T1000 (cell line): ENCODE measurements at places on chromosomes 7 and 10.

DNA sequence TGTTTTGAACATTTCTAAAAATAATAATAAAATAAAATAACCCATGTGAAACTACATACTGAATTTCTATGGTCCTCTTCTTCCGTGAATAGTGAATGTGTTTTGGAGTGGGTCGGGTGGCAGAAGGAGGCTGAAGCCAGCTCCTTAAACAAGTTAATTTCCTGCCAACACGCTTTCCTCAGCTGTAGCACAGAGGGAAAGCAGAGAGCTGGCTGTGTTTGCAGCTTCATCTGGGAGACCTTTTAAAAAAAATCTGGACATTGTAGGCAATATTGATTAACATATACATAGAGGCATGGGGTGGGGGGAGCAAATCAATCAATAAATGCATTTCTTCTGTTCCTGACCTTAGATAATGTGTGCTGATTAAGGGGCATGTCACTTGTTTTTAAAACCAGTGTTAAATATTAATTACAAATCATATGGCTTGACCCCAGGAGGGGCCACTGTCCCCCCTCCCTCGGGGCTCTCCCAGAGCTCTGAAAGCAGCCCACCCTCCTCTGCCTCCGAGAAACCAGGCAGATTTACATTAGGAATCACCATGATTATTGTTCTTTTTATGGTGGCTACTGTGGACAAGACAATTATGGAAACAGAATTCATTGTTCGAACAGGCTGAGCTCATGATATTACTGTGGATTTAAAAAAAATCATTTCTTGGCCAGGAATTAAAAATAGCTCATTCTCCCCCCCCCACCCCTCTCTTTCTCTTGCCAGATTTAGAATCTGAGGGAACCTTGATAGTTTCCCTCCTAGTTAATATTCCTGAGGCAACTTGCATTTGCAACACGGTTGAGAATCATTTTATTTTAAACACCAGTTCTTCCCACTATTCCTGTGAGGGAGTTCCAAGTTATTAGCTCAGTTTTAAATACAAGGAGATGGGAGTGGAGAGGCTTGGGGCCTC, 100.5 kb upstream of the CARD11 start:
- no peak for DNase-seq

DNA sequence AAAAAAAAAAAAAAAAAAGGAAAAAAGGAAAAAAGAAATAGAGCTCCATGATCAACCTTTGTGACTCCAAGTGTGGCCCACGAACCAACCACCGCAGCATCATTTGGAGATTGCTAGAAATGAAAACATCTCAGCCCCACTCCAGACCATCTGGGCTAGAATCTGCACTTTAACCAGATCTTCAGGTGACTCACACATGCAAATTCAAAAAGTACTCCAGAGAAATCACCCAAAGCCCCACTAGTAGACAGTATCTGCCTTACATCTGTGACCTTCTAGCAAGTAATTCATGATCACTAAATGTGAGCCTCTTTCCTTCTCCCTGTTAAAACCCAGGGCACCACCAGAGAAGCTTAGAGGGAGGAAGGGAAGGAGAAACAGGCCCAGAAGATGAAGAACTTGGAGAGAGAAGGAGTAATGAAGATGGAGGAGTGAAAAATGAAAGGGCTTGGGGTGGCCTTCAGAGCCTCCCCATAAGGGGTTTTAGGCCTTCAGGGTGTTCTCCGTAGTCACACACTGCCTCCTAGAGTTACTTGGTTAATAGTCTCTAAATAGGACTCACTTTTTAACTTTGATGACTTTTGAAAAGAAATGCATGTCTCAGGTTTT, 94.0 kb downstream of the SLC37A3 start:
- no peak for DNase-seq

DNA sequence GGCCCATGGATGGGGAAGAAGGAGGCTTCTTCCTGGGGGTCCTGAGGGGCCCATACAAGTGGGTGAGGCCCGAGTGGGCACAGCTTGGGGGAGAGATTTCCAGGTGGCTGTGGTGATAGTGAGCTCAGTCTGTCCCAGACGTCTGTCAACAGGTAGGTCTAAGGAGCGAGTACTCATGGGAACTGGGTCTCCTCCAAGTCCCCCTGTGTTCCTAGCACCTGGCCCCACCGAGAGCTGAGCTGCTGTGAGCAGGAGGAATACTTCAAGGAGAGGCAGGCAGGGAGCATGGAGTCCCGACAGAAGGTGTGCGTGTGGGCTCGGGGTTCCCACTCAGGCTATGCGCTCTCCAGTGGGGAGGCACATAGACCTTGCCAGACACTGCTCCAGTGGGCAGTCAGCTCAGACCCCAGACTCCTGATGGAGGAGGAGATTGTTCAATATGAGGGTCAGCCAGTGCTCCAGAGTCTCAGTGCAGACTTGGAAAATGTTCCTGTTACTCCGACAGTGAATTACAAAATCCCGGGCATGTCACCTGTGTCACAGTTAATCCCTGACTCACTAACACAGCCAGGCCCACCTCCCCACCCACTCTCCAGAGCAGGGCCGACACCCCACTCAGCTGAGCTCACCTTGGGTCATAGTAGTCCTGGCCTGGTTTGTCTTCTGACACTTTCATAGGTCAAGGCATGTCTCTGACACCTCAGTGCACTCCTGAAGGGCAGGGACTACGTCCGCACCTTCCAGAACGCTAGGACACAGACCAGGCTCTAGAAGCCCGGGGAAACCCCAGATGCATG, 28.2 kb upstream of the C10orf53 start:
- no peak for DNase-seq

GRCh38 chr10:67385566-67385965, 310.4 kb downstream of the CTNNA3 start:
- DNase-seq: no peak

- no peak for DNase-seq
Measured at GRCh38 chr10:124671486-124672075, 72.6 kb downstream of the FAM53B start.

GRCh38 chr7:133887459-133887858, 239.7 kb upstream of the LRGUK start:
- DNase-seq: no peak

- DNase-seq: no peak
Measured at GRCh38 chr7:120064565-120064964, 208.4 kb upstream of the KCND2 start.

- no peak for DNase-seq
Measured at GRCh38 chr10:1142596-1142995, 86.4 kb downstream of the WDR37 start.

DNA sequence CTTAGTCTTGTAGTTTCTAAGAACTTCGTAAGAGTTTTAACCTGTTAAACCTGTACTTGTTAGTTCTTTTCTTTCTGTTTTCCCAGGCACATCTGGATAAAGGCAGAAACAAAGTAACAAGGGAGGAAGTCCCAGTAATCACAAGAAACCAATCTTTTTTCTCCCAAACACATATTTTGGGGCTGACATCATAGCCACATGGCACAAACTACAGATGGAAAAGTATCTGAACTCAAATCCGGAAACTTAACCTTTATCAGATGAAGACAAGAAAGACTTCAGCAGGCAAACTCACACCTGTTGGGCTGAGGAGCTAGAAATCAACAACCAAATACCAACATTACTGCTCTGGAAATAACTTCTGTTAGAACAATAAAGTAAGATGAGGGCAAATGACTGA, 67.1 kb downstream of the CUBN start:
- no peak for DNase-seq

GRCh38 chr10:70528741-70529362, 50.3 kb downstream of the PALD1 start:
- no peak for DNase-seq

GRCh38 chr7:157584420-157584819, 247.6 kb downstream of the DNAJB6 start:
- no peak for DNase-seq

DNA sequence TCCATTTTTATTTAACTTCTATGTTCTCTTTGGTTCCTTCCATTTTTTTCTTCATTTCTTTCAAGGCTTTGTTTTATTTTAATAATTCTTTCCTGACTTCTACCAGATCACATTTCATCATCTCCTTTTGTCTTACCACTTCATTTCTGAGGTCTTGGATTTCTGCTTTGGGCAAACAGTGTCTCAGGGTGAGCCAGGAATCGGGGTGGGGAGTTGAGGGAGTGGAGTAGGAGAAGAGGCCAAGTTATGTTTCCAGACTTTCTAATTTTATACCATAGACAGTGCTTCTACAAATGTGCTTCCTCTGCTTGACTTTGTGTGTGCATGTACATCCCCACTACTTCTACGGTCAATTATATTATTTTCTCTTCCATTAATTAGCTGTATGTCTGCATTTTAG, 112.1 kb downstream of the PRKG1 start:
- DNase-seq: no peak

GRCh38 chr7:39199951-39200350, 222.2 kb downstream of the POU6F2 start:
- no peak for DNase-seq

- no peak for DNase-seq
Measured at GRCh38 chr10:31458974-31459373, 140.0 kb downstream of the ZEB1 start.

DNA sequence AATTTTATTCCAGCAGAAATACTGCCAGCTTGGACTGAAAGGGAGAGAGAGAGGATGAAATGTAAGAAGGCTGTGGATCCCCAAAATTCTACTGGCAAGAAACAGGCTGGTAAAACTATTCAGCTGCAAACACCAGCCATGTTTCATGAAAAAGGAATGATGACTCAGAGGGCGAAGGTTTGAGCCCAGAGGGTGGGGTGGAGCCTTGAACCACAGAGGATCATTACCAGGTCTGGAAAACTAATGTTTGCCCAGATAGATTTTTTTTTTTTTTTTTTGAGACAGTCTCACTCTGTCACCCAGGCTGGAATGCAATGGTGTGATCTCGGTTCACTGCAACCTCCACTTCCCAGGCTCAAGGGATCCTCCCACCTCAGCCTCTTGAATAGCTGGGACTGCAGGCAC, 41.7 kb upstream of the NRF1 start:
- peak; percentile 51 for DNase-seq

DNA sequence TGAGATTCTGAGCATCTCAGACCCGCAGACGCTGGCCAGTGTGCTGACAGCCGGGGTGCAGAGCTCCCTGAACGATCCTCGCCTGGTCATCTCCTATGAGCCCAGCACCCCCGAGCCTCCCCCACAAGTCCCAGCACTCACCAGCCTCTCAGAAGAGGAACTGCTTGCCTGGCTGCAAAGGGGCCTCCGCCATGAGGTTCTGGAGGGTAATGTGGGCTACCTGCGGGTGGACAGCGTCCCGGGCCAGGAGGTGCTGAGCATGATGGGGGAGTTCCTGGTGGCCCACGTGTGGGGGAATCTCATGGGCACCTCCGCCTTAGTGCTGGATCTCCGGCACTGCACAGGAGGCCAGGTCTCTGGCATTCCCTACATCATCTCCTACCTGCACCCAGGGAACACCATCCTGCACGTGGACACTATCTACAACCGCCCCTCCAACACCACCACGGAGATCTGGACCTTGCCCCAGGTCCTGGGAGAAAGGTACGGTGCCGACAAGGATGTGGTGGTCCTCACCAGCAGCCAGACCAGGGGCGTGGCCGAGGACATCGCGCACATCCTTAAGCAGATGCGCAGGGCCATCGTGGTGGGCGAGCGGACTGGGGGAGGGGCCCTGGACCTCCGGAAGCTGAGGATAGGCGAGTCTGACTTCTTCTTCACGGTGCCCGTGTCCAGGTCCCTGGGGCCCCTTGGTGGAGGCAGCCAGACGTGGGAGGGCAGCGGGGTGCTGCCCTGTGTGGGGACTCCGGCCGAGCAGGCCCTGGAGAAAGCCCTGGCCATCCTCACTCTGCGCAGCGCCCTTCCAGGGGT, 703 bp downstream of the RBP3 start:
- no peak for DNase-seq

DNA sequence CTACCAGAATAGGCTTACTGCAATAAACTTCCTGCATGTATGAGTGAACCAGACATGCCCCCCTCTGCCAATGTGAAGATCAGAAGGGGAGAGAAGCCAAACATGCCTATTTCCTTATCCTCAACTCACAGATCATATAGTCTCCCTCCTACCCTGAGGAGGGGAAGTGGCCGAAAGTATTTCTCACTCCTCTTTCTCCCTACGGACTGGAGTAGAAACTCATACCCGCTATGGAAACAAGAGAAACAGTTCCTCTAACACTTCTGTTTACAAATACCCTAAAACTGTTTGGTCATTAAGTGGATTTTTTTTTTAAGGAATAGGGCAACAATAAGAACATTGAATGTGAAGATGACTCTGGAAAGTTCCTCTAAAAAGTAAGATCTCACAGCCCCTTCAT, 31.4 kb downstream of the CCNJ start:
- no peak for DNase-seq

- DNase-seq: peak; percentile 25
Measured at GRCh38 chr10:24723788-24724380, at the start of gene ARHGAP21. Gene ARHGAP21 (minus strand): TSS chr10:24723887. CDS start chr10:24721899, 1,988 bp downstream.

DNA sequence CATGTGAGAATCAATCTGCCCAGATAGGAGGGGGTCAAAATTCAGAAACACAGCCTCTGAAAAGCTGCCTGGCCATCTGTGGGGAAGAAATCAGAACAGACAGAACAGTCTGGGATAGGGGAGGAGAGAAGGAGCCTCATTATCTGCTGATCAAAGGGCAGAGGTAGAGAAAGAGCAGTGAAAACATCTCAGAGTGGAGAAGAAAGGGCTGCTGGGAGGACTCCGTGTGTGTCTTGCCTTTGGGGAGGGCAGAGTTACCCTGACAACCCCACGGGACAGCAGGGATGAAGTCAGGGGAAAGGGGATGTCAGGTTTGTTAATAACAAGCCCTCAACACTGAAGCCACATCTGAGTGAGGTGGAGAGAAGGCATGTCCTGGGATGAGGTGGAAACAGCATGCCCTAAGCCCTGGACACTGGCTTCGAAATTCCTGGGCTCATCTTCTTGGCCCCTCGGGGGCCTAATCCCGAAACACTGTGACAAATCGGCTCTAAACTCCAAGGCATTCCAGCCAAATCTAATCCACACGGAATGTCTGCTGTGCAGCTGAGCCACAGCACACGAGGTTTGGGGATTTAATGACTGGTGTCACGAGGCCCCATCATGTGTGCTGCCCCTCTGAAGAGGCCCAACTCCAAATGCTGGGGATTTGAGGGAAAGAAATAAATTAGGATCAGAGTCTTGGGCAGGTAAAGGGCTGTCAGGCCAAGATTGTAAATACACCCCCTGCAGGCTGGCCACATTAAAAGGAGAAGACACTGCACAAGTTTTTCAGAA, 82.8 kb upstream of the FGFR2 start:
- DNase-seq: no peak

DNA sequence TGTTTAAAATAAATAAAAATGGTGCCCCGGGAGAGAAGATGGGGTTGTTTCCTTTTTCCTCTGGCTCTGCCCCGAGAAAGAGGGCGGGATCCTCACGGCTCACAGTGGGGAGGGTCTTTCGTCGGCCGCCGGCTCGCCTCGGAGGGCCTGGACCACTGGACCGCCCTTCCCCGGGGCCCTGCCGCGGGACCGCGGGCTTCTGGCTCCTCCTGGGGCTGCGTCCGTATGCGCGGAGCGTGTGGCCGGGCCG, 3.5 kb upstream of the IGF2BP3 start:
- DNase-seq: no peak

DNA sequence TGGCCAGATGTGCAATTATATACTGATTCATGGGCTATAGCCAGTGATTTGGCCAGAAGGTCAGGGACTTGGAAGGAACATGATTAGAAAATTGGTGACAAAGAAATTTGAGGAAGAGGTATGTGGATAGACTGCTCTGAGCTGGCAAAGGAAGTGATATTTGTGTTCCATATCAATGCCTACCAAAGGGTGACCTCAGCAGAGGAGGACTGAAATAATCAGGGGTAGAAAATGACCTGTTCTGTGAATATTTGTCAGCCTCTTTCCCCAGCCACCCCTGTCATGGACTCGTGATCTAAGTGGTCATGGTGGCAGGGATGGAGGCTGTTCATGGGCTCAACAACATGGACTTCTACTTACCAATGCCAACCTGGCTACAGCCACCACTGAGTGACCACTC, 47.0 kb downstream of the PTPRE start:
- no peak for DNase-seq
